Stimulated activated CD4-positive, alpha-beta T cell treated with anti-CD3 and anti-CD28 coated beads, Interleukin-15, amount 100 ng/mL, for 48 hours (primary cell): ENCODE measurements at places on chromosomes 2 and 18.

DNA sequence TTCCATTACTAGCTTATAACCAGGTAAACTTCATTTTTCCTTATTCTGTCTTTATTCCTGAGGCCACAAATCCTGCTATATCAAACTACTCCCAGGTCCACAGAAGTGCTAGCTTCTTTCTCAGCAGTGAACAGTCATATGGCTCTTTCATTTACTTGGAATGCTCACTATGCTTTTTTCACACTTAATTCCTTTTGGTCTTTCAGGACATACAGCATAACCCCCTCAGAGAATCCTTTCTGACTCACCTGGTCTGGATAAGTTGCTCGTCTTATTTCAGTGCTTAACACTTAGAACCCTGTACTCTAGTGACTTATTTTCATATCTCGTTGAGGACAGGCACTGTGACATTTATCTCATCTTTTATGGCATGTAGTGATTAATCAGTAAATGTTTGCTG lies 325.0 kb upstream of the UBE2E3 start:
- no peak for DNase-seq

DNA sequence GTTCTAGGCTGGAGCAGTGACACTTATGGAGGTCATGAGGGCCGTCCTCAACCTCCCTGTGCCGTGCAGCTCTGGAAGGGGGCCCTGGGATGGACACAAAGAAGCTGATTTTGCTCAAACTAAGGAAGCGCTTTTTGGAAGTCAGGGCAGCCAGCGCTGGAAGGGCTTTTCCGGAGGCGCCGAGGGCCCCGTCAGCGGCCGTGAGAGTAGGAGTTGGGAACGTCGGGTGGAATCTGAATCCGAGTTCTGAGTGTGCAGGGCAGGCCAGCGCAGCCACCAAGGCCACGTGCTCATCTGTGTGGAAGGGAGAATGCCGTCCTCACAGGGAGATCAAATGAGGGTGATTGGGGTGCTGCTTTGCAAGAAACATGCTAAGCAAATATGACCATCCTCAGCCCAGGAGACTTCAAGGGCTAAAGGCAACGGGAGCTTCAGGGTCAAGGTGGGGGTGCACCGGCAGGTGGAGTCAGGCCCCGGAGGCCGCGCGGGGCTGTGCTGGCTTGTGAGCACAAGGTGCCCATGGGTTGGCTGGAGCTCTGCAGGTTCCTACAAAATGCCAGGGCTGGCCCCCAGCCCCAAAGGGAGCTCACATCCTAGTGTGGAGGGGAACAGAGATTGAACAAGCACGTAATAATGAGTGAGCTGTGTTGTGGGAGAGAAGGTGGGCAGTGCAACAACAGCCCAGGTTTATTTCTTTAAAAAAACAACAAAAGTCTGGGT lies 70.4 kb upstream of the HPCAL1 start:
- DNase-seq, result no peak

DNA sequence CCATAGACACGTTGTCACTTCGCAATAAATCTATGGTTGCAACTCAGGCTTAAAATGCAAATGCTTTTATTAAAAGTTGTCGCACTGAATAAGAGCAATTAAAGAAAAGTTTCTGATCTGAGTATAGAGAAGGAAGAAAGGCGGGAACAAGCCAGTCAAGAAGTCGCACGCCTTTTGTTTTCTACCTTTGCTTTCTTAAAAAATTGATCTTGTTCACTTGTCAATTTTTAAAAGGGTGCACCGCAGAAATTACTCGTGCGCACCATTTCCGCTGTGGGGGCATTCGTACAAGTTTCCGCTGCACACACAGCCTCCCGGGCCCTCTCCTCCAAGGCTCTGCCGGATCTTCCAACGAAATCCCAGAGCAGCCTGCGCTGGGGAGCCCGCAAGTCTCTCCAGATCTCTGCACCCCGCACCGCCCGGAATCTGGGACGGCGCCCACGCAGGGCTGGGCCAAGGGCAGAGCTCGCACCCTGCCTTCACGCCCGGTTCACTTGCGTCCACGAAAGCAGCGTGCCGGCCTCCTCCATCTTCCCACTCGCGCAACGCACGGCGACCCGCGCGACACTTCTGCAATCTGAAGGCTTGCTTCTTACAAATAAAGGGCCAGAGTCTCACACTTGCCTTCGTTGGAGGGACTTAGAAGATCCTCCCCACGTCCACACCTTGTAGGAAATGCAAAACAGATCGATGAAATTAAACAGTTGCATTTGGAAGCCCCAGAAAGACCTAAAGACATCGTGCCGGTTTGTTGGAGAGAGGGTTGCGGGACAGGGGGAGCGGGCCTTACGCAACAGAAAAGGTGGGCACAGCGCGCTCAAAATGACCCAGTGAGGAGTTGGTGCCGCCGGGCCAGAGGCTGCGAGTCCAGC lies 2.6 kb upstream of the SALL3 start:
- no peak for DNase-seq

- DNase-seq, result no peak
Measured at GRCh38 chr2:30860003-30860725, 52.9 kb upstream of the CAPN13 start.

GRCh38 chr2:43225788-43226557 lies 433 bp downstream of the ZFP36L2 start:
- DNase-seq, result peak; percentile 53

DNA sequence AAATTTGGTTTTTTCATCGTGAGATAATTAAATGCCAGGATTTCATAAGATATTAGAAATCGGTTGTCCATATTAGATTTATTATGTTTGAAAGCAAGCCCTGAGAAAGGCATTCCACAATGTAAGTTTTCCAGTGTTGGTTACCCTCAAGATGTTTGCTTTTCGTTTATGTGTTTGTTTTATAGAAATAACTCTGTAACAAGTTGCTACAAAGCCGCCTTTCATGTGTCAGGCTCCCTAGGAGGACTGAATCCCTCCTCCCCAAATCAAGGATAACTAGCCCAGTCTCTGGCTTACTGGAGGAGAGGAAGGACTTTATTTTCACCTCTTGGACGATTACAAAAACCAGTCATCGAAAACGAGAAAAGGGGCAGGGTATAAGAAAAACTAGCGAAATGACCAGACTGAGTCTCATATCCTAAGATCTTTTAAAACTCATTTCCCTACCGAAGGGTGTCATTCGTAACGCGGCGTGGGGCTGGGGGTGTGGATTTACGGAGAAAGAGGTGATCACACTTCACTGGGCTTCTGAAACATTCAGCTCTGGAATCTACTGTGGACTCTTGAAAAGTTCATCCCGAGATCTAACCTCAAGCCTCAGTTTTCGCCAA lies 1.0 kb upstream of the PEX13 start:
- peak; percentile 37 for DNase-seq

GRCh38 chr2:240325016-240326007 lies 110.2 kb upstream of the GPC1 start:
- DNase-seq, result no peak

DNA sequence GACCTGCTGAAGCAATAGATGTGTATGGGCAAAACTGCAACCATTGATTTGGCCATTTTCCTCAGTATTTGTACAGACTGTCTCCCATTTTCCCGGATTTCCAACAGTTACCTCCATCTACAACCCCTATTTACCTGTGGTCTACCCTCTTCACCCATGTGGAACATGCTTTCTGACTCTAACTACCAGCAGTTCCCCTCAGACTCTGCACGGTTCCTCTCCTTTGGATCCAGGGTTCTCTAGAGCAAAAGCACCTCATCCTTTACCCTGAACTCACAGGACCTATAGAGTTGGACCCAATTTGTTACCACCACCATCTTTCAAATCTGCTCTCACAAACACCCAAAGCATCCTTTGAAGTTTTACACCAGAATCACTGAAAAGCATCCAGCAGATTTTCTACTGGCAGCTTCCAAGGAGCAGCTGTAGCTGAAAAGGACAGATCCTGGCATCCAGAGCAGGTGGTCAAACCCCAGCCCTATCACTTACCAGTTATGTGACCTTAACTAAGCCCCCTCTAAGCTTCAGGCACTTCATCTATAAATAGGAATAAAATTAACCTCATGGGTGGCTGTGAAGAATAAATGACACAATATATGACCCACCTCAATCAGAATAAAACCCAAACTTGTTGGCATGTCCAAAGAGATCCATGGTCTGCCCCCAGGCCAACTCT lies 15.3 kb downstream of the CYTIP start:
- no peak for DNase-seq

DNA sequence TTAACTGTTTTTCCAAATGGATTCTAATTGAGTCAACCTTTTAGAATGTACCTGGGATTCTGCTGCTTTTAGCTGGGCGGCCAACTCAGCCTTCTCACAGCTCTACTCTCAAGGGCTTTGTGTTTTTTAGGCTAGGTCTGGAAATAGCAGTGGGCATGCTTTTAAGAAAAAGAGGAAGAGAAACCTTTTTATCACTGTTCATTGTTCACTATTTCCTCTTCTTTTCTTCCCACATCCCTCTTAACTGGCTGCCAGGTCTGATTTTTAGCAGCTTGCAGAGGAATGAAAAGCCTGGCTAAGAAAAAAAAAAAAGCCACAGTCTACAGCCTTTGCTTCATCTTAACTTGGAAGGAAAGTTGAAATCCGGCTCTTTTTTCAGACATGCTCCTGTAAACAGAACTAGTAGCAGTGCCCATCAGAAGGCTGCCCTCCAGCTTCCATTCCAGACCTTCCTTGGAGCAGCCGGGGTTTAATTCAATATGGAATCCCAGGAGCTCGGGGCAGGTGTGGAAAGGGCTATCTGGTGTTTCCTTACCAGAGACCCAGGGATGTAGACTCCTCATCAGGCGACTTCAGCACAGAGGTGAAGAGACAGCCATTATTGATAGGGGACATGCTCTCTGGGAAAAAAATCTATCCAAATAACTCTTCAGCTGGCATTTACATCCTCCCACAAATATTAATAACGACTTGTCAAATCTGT lies 230.7 kb downstream of the MYO3B start:
- DNase-seq, result no peak

DNA sequence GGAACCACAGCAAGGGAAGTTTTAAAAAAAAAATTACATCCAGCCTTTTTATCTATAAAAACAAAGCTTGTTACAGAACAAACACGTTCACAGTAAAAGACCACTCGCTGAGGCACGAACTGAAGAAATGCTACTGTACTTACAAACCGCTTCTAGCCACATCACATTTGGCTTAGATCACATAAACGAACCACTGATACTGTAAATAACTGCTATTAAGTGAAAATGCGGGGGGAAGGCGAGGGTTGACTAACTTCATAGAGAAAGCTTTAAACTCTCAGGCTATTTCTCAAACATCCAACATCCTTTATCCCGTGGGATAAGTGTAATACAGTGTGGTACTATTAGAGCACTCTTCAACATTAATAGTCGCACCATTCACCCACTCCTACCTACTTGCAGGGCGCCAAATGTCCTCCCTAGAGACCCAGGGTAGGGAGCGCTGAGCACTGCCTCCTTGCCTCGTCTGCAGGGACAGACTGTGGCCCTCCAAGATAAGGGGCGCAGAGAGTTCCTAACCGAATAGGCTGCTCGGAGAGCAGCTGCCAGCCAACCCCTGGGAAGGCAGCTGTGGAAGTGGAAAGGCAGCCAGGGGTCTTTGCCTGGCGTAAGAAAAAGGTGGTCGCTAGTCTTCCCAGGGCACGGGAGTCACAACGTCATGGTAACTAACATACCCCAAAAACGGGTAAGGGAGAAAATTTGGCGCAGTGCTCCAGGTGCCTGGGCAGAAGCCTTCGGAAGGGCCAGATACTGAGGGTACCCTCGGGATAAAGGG lies 854 bp downstream of the GPR155 start:
- DNase-seq, result no peak

- no peak for DNase-seq
Measured at GRCh38 chr2:71223767-71224333, 3.1 kb downstream of the PAIP2B start.

DNA sequence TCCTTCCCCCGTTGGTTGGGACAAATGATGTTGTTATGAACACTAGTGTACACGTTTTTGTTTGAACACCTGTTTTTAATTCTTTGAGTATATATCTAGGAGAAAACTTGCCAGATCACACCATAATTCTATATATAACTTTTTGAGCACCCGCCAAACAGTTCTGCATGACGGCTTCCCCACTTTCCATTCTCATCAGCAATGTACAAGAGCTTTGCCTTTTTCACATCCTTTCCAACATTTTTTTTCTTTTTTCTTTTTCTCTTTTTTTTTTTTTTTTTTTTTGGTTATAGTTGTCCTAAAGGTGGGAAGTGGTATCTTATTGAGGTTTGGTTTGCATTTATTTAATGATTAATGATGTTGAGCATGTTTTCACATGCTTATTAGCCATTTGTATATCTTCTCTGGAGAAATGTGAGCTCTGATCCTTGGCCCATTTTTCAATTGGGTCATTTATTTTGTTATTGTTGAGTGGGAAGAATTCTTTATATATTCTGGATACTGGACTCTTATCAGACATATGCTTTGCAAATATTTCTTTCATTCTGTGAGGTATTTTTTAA lies 86.9 kb upstream of the ZC3H15 start:
- no peak for DNase-seq

DNA sequence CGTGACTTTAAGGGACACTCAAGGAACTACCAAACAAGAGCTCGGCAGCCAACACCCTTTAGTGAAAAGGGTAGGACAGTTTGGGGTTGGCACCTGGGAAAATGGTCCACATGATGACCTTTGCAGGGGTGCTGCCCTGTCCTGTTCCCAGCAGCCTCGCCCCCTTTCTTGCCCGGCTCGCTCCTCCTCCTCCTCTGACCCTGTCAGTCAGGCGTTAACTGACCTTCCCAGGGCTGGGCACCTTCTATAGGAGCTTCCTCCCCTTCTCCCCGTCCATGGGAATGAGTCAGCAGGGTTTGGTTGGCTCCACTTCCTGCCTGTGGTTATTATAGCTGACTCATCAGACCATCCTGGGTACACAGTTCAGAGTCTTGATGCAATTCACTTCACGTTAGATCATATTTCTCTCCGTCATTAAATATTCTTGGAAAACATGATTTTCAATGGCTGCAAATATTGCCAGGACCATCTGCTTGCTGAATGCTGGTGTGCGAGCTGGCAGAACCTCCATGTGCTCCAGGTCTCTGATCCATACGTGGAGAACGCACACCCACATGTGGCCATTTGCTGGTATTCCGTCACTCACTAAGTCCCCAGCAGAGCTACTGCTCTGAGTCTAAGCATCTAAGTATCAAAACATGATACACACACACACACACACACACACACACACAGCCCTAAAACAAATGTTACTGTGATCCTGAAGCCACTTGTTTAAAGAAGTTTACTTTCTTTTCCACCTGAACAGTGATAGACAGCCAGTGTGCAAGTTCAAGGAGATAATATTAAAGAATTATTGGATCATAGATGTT lies 185.0 kb downstream of the ANAPC1 start:
- DNase-seq, result peak; percentile 38
